Activated naive CD4-positive, alpha-beta T cell (primary cell): ENCODE measurements at places on chromosomes 1 and 21.

DNA sequence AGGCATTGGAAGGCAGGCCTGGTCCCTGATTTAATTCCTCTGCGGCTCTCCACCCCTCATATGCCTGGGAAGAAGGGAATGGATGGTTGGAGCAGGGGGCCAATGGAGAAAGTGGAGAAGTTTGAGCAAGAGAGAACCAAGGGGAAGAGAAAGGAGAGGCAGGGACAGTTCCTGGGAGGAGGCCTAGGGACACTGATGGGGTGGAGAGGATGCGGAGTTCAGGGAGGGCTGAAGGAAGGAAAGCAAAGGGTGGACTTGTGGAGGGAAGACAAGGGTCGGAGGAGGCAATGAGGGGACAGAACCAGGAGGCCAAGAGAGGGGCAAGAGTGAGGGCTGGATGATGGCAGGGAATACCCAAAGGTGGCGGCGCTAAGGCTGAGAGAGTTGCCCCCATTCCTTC is 7.1 kb downstream of the ZBTB7B start:
- no peak for DNase-seq

DNA sequence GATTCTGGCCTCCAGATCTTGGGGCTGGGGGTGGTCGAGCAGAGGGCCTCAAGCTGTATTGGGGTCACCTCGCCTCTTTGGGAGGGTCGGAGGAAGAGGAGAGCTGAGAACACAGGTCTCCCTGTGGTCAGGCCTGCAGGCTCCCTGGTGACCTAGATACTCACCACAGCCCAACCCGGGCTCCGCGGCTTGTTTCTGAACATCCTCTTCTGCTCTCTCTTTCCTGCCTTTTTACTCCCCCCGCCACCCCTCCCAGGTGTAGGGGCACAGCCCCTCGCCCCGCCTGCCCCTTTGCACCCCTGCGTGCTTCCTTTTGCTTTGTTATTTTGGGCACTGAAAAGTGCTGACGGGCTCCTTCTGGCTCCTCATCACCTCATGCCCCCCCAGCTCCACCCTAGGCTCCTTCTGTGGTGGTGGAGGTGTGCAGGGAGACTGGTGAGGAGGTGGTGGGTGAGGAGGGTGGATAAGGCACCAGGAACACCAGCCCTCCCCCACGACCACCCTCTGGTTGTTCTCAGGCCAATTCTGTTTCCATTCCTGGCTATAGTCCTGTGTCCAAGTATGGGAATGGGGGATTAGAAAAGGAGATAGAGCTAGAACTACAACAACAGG is 10.6 kb upstream of the LINGO4 start:
- DNase-seq = peak; percentile 16

DNA sequence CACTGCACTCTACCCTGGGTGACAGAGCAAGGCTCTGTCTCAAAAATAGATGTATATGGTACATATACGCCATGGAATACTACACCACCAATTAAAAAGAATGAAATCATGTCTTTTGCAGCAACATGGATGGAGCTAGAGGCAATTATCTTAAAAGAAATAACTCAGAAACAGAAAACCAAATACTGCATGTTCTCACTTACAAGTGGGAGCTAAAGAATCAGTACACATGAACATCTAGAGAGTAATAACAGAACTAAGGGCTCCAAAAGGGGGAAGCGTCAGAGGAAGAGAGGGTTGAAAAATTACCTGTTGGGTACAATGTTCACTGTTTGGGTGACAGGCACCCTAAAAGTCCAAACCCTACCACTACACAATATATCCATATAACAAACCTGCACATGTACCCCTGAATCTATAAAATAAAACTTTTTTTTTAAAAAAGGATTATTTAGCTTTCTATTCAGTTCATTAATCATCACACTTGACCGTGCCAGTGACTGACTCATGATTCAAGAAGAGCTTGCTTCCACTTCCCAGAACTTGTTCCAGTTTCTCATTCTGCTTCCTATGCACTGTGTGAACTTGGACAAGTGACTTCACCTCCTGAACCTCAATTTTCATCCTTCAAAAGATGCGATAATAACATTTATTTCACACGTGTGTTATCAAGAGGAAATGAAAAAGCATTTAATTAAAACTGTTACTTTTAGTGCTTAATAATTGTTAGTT is 109.6 kb downstream of the PLPP3 start:
- no peak for DNase-seq

GRCh38 chr1:1437904-1438376 is 2.5 kb downstream of the VWA1 start:
- DNase-seq = no peak

DNA sequence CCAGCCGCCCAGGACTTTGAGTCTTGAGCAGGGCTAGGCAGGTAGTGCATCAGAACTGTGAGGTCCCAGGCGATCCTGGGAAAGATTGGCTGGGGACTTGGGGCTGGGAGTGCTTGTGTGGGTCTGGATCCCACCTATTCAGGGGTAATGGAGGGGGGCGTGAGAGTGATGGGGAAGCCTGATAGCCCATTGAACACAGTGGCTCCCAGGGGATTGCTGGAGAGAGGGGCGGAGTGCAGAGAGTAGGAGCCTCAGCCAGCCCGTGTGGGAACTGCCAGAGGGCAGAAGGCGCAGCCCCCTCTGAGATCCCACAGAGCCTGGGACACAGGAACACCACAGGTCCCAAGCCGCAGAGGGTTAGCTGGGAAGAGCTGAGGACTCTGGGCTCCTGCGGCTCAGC is 19.3 kb upstream of the PDZK1IP1 start:
- no peak for DNase-seq

DNA sequence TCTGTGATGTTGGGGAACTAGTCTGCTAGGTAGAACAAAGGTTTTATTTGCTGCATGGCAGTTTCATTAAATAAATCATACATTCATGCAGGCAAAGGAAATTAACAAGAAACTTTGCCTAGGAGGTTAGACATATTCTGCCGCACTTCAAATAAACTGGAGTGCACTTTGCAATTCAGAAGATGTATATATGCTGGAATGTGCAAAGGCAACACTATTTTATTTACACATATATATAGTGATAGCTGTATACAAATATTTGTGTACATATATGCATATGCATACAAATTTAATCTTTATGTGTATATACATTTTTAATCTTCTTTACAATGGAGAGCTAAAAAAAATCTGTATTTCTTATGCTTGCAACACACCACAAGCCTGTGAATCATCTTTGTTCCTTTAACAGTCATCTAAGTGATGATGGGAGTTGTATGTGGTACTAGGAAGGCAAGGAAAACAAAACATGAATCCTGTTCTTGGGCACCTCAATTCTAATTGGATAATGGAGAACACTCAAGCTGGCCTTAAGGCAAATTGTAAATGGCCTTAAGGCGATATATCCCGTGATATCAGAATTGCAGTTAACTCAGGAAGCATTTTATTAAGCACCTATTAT is 605.8 kb upstream of the CAMK1G start:
- DNase-seq = no peak

GRCh38 chr1:211737115-211738035 is 62.0 kb upstream of the NEK2 start:
- DNase-seq = no peak
